ENCODE measurements at places on chromosomes 2 and 18.

- peak; percentile 31 for DNase-seq
Measured at GRCh38 chr2:38215993-38216392, 140.0 kb upstream of the CYP1B1 start.

DNA sequence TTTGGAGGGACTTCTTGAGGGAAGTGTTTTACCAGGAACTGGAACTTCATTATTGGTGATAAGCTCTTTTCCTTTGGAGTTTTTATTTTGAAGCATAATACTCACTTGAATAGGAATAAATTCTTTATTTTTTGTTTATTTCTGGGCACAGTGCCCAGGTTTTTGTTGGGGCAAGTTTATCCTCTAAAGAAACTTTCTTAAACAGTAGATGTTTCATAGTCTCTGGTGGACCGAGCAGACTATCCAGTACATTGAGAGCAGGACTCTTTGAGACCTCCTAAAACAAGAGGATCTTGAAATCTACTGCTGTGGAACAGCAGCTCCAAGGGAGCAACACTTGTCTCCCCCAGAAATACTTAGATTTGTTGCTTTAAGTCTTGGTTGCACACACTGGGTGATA is 109.4 kb downstream of the PARD3B start:
- DNase-seq: no peak

DNA sequence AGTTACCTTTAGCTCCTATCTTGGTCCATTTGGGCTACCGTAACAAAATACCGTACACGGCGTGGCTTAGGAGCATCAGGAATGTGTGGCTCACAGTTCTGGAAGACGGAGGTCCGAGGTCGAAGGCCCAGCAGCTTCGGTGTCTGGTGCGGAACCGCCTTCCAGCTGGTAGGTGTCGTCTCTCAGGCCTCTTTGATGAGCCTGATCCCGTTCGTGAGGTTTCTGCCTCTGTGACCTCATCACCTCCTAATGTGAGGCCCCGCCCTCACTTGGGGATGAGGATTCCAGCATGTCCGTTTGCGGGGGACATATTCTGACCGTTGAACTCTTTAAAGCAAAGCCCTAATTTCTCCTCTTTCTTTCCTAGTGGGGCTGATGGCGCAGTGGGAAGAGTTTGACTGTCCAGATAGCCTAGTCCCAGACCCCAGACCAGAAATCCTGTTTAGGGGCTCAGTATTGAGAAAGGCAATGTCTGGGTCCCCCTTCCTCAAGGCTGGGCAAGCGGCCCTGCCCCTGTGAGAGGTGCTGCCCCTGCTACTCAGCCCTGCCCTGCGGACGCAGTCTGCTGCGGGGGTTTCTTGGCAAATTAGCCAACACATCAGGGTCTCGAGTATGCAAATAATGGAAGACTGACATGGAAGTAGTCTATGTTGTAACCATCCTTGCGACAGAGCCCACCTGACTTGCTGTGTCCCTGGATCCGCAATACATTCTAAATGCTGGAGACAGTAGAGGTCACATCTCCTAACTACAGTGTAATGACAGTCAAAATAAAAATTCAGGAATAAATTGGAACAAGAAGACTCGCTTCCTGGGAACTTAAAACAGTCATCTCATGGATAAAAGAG is 128.0 kb downstream of the ASB1 start:
- DNase-seq: no peak

DNA sequence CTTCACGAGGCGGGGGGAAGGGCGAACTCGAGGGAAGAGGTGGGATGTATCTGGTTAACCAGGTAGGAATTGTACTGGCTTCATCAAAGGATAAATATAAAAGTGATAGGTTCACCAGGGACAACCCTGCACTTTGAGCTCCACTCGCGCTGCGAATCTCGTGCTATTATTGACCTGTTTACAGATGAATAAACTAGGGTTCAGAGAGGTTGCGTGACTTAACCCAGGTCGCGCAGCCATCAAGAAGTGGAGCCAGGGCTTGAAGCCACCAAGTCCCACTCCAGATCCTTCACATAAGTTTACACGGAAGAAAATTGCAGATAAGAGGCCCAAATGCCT is 1.4 kb upstream of the CYP1B1 start:
- DNase-seq: no peak

- DNase-seq: no peak
Measured at GRCh38 chr2:152569186-152569585, 148.1 kb downstream of the PRPF40A start.

- DNase-seq: no peak
Measured at GRCh38 chr2:200007306-200007705, 51.9 kb downstream of the MAIP1 start.

- DNase-seq: no peak
Measured at GRCh38 chr2:7844414-7844965, 837.4 kb upstream of the ID2 start.

GRCh38 chr18:24538414-24539264 is 78.2 kb downstream of the HRH4 start:
- DNase-seq: no peak

- DNase-seq: no peak
Measured at GRCh38 chr18:3624546-3624934, 174.6 kb downstream of the TGIF1 start.

GRCh38 chr2:189561371-189562038 is 19.1 kb downstream of the SLC40A1 start:
- no peak for DNase-seq

DNA sequence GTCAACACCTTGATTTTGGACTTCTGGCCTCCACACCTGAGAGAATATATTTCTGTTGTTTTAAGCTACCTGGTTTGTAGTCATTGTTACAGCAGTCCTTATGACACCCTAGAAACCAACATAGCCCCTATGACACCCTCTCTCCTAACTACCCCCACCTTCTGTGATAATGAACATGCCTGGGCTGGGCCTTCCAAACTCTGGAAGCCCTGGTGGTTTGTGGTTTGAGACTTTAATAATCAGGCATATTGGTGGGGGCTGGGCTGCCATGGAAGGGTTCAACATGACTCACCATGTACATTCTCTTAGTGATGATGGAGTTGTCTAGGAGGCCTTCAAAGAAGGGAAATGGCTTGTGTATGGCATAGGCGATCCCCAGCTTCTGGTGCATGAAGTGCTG is 3.3 kb downstream of the SP110 start:
- no peak for DNase-seq

DNA sequence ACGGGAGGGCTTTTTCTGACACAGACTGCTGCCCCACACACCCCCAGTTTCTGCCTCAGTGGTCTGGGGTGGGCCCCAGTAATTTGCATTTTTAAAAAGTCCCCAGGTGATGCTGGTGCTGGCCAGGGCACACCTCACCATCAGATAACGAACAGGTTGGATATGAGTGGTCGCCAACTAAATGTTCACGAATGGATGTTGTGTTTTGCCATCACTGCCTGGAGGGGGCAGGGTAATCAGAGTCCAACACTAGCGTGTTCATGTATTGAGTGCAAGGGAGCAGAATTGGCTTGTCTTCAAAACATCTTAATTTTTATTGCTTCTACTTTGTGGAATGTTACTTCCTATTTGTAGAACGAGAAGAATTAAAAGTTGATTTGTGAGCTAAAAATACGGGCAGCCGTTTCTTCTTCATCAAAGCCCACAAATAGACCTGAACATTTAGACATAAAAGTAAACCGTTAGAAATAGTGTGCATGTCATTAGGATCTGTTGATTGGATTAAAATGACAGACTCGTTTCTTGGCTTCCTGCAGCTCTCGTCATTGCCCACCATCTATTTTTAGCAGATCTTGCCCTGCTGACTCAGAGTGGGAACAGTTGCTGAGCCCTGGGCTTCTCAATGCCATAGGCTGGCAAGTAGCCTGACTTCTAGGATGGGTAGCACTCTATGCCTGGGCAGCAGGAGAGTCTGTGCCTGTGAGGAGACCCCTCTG is 45.2 kb downstream of the NCK2 start:
- DNase-seq: no peak

- no peak for DNase-seq
Measured at GRCh38 chr2:9780368-9781130, 62.7 kb upstream of the TAF1B start.

GRCh38 chr18:36887114-36887513 is 58.2 kb downstream of the KIAA1328 start:
- no peak for DNase-seq

- DNase-seq: no peak
Measured at GRCh38 chr2:81598453-81598852, 1293.9 kb upstream of the LRRTM1 start.

DNA sequence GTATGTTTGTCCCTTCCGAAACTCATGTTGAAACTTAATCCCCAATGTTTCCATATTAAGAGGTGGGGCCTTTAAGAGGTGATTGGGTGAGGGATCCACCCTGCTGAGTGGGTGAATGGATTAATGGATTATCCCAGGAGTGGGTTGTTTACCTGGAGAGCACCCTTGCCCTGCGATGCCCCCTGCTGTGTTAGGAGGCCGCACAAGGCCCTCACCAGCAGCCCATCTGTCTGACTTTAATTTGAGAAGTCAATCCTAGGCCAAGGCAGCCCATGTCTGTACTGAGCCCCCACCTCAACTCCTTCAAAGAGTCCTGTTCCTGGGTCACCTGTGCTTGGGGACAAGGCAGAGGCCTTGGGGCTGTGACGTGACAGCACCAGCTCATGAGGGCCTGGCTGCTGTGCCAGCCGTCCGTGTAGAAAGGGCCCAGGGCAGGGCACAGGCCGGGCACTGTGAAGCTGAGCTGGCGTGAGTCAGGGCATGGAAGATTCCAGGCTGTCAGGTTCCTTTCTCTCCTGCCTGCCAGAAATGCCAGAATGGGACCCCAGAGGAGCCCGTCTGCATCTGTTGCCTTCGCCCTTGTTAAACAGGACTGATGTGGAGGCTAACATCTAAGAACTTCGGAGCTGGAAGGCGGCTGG is 21.3 kb upstream of the TAF1B start:
- DNase-seq: no peak

GRCh38 chr2:27265536-27265870 is 2.7 kb upstream of the SLC30A3 start:
- no peak for DNase-seq

DNA sequence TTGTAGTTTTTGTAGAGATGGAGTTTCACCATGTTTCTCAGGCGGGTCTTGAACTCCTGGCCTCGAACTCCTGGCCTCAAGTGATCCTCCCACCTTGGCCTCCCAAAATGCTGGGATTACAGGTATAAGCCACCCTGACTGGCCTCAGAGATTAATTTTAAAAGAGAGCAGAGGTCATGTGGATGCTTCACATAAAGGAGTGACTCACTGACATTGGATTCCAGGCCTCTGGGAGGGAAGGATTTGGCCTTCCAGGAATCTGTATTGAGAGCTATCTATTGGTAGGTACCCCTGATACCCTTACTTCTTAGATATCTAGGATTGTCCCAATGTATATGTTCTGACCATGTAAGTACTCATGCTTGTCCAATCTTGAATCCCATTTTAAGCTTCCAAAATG is 138.4 kb downstream of the FAM161A start:
- DNase-seq: no peak
